Stimulated activated CD8-positive, alpha-beta memory T cell treated with anti-CD3 and anti-CD28 coated beads, Interleukin-15, amount 100 ng/mL, for 1 hour (primary cell): ENCODE measurements at places on chromosomes 5 and 9.

DNA sequence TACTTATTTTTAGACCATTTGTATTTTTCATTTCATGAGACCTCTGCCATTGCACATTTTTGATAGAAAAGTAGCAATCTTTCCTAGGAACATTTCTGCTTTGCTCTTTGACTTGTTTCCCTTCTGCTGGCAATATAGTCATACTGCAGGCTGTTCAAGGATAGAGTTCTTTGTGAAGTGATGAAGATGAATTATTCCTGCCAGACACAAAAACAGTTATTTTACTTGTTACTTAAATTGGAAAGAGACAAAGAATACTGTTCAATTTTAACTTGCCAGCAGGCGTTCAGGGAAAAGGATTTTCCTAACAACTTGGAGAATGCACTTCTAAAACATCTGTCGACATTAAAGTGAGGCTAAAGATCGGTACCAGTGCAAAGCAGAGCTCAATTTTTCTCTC lies 251.7 kb upstream of the ACTBL2 start:
- DNase-seq, result no peak

- DNase-seq, result no peak
These were observed 55.3 kb upstream of the SARDH start for GRCh38 chr9:133793471-133793870.

GRCh38 chr9:92359394-92359995 lies 33.7 kb downstream of the CENPP start:
- DNase-seq, result no peak

DNA sequence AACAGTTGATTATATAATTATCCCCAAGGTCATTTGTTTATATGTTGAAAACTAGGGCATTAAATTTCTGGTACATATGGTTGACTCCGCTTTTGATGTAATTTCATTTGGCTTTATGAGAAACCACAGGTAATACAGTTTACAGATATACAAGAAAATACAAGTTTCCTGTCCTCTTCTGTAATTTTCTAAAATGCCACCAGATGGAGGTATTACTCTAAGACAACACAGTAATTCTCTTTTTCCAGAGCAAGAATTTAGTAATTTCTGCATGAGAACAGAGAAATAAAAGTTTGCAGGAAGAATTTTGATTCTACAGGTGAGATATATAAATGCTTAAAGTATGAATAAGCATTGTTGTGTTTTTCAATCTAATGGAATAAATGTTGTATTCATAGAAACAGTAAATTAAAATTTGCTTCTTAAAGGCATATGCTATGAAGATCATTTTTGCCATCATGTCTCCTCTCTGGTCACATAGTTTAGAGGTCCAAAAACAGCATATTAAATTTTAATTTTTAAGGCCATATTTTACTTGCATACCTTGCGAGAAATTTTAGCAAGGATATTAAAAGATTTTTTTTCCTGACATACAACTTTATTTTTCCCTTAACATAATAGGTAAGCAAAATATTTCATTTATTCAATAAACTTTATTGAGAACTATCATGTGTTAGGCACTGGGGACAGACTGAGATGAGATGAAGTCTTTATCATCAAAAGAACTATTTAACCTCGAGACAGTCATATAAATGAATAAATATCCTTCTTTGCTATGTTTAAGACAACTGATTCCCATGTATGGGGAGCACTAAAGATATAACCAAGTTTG lies 22.7 kb downstream of the CHD1 start:
- DNase-seq, result no peak

GRCh38 chr5:157926977-157927376 lies 68.0 kb upstream of the CLINT1 start:
- DNase-seq, result no peak

DNA sequence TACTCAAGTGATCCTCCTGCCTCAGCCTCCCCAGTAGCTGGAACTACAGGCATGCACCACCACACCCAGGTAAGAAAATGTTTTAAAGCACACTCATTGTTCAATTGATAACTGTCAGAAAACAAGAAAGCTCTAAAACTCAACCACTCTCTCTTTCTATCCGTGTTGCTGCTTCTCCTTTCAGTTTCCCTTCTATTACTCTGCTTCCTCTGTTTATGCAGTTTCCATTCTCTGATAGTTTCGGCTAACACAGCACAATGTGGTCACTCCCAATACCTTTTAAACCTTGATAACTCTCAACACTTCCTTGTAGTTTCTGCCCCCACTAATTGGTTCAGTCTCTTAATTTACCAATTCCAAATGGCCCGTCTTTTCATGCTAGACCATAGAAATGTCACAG lies 59.2 kb upstream of the NR4A3 start:
- no peak for DNase-seq

GRCh38 chr9:133737071-133737773 lies 930 bp downstream of the SARDH start:
- DNase-seq, result no peak

DNA sequence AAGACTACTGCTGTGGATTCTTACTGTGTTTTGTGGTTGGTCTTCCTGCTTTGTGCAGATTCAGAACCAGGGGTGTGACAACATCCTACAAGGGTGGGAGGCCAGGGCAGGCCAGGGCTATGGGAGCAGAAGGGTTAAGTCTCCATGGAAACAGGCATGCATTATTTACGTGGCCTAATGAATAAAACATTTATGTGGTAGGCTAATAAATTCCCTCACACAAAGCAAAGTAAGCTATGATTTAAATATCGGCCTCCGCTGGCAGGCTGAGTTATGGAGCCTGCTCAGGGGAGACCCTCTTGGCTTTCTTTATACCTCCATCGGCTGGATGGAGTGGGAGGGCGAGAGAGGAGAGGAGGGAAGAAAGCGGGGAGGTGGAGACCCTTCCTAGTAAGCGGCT lies 230.3 kb upstream of the MVB12B start:
- DNase-seq, result no peak

GRCh38 chr9:108093773-108094675 lies 604.5 kb upstream of the KLF4 start:
- DNase-seq, result no peak

DNA sequence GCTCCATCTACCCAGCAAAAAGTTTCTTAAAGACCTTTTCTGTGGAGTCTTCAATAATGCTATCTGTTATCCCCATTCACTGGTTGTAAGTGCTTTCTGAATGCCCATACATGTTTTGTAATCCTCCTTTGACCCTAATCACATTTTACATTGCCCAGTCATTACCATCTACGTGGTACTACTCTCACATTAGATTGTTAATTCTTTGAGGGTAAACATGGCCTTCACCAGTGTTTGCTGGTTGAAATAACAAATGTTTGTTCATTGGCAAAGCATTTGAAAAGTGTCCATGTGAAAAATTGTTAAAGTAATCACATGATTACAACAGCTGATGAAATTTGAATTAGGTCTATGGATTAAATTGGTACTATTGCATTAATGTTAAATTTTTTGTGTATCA lies 31.8 kb downstream of the MEGF10 start:
- DNase-seq, result no peak

- DNase-seq, result peak; percentile 51
These were observed 34.5 kb downstream of the TSTD2 start for GRCh38 chr9:97598461-97599288.

GRCh38 chr5:107272954-107273353 lies 397.8 kb downstream of the EFNA5 start:
- no peak for DNase-seq

- DNase-seq, result no peak
These were observed 428.4 kb downstream of the KDM4C start for GRCh38 chr9:7186175-7186574.

- no peak for DNase-seq
These were observed 19.9 kb downstream of the MGAT1 start for GRCh38 chr5:180782748-180783147.

GRCh38 chr9:118091711-118092500 lies 387.7 kb downstream of the TLR4 start:
- DNase-seq, result no peak

- no peak for DNase-seq
These were observed 263.7 kb downstream of the RASEF start for GRCh38 chr9:82799286-82799685.

GRCh38 chr5:81420039-81420667 lies 26.2 kb upstream of the ACOT12 start:
- no peak for DNase-seq

GRCh38 chr9:2229109-2229721 lies 214.1 kb downstream of the SMARCA2 start:
- DNase-seq, result no peak

DNA sequence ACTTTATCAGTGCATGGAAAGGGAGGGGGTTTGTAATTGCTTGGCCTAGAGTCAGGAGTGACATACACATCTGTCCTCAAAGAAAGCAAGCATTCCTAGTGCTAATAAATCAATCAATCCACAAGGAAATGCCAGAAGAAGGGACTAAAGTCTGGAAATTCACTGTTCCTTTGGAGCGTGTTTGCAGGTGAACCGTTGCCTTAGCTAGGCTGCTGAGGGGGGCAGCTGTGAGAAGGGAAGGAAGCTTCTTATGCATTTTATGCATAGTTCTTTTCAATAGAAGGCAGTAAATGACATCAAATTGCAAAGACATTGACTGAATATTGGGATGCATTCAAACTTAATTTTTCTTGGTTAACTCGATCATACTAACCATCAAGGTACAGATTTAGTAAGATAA lies 1092.5 kb upstream of the SEMA6A start:
- DNase-seq, result no peak

DNA sequence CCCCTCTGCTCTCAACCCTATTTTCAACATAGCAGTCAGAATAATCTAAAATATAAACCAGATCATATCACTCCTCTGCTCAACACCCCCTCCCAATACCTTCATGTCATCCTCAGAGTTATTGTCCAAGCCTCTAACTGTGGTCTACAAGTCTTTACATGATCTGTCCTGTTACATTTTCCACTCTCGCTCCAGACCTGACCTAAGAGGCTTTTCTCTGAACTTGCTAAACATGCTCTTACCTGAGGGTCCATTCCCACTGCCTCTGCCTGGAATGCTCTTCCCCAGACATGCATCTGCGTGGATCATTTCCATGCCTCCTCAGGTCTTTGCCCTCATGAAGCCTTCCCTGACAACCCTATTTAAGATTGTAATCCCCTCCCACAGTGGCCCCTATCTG lies 12.0 kb downstream of the NIPSNAP3B start:
- DNase-seq, result no peak

GRCh38 chr9:38232895-38233294 lies 159.6 kb upstream of the ALDH1B1 start:
- DNase-seq, result no peak

DNA sequence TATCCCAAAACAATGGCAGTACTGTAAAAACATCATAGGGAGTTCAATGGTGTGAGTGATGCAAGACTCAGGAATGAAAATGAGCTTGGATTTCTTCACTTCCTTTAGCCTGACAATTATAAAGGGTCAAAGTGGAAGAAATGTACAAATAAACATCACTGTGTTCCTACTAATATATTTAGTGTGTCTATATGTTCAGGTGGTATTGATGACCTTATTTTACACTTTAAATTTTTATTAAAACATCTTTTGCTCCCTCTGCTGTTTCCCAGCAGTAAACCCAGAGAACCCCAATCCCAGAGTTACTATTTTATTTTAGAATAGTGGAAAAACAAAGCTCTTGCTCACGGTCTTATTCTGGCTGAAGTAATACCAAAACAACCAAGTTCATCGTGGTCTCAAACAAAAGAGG lies 2.0 kb downstream of the LOX start:
- no peak for DNase-seq

GRCh38 chr9:136133191-136133958 lies 14.7 kb upstream of the TMEM250 start:
- no peak for DNase-seq

DNA sequence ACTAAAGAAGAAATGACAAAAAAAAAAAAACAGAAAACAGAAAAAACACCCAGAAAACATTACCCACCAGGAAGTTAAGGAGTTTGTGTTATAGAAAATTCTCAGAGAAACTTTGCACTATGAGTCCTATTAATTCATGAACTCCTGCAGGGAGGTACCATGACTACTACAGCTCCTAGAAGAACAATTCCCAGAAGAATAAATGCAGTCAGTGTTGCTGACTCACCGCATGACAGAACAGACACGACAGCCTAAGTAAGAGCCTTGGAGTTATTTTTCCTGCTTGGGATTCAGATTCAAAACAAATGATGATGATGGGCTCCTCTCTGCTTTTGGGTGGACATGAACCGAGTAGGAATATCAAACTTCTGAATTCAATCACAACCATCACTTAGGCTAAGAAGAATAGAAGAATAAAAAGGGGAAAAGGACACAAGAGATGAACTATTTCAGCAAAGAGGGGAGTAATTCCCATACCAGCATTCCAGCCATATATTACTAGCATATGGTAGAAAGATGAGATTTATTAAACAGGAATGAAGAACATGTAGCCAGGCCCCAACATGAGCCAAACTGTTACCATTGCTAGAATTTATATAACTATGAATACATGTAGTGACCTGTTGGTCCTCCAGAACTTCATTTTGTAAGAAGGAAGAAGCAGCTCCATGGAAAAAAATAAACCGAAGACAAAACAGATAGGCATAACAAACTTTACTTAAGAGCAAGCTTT lies 209.6 kb upstream of the PDE4D start:
- DNase-seq, result no peak

GRCh38 chr9:105116052-105116868 lies 128.2 kb upstream of the SLC44A1 start:
- no peak for DNase-seq

GRCh38 chr9:24932785-24933184 lies 387.1 kb upstream of the IZUMO3 start:
- no peak for DNase-seq

DNA sequence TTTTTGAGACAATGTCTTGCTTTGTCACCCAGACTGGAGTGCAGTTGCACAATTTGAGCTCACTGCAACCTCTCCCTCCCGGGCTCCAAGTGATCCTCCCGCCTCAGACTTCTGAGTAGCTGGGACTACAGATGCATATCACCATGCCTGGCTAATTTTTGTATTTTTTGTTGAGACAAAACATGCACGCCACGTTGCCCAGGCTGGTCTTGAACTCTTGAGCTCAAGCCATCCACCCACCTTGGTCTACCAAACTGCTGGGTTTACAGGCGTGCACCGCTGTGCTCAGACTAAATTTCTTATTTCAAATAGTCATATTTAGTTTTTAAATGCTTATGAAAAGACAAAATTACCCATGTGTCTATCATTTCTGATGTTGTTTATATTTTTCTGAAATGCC lies 2324.1 kb downstream of the MAT2B start:
- DNase-seq, result no peak

GRCh38 chr9:88954066-88954465 lies 37.2 kb upstream of the S1PR3 start:
- no peak for DNase-seq

DNA sequence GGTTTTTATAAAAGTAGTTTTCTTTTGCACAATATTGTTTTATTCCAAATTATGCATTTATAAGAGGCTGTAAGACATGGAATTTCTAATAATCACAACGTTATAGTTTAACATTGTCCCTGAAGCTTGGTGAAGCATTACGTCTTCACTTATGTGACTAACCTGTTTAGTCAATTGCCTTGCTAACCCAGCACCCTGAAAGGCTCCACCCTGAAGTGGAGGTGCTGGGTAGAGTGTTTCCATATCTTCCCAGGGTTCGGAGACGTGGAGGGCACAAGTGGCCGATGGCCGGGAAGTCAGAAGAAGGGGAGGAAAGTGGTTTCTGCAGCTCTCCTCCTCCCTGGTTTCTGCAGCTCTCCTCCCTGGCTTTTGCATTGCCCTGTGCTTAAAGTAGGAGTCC lies 83.4 kb downstream of the TRIO start:
- no peak for DNase-seq

- DNase-seq, result no peak
These were observed 38.7 kb upstream of the UBTD2 start for GRCh38 chr5:172322028-172322965.
